Hypothalamus (tissue), 51 donors: ENCODE measurements at places on chromosomes 5 and 9.

GRCh38 chr5:98593418-98593817 lies 180.0 kb upstream of the RGMB start:
- no peak for DNase-seq

GRCh38 chr5:55432549-55432948 lies 102.2 kb downstream of the PLPP1 start:
- DNase-seq, result no peak

GRCh38 chr9:129273941-129274684 lies 96.1 kb upstream of the IER5L start:
- DNase-seq, result no peak

GRCh38 chr9:75184471-75184870 lies 96.2 kb downstream of the OSTF1 start:
- DNase-seq, result no peak

GRCh38 chr9:106467113-106467864 lies 395.7 kb upstream of the ZNF462 start:
- no peak for DNase-seq

GRCh38 chr9:28317745-28318144 lies 744.5 kb upstream of the C9orf72 start:
- no peak for DNase-seq

- no peak for DNase-seq
Measured at GRCh38 chr5:120405923-120406322, 58.2 kb upstream of the PRR16 start.

DNA sequence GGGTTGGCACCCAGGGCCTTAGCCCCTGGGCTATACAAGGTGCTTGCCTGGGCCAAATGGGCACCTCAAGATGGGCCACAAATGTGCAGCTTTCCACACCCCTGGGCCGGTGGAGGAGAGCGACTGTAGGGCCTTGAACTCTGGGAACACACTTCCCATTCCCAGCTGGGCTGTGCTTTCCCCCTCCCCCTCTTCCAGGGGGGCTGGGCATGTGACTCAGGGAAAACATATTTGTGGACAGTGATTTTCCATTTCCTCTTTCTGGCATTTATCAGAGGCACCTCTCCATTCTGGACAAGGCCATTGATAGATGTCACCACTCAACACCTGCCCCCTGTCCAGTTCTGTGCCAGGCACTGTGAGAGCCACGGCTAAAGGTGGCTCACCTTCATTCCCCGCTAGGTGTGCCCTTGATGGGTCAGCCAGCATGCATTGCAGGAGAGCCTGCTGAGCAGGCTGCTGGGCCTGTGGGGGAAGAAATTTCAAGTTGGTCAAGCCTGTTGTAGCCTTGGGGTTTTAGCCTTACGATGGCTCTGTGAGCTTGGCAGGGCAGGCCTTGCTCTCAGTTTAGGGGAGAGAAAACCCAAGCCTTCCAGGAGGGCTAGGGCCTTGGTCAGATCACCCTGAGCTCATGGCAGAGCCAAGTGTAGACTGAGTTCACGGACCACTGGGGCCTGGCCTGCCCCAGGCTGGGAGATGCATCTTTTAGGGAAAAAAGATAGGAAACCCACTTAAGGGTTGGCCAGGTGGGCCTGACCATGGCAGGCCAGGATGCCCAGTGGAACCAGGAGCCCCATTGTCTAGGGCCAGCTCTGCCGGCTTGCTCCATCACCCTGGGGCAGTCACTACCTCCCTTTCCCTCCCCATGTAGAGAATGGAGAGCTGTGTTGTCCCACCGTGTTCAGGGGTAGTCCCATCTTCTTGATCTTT lies 113.9 kb downstream of the DAB2IP start:
- no peak for DNase-seq

DNA sequence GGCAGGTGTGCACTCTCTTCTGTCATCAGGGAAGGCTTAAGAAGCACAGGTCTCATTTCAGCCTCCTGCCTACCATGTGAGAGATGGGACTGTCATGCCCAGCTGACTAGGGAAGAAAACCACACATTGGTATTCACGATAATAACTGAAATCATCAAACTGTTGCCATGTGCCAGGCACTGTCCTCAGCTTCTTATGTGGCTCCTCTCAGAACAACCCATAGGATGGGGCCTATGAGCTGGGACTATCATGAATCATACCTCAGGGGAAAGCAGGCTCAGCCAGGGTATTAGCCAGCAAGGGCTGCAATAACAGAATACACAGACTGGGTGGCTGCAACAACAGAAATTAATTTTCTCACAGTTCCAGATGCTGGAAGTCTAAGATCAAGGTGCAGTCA lies 3.3 kb downstream of the AFAP1L1 start:
- no peak for DNase-seq

- no peak for DNase-seq
Measured at GRCh38 chr9:122307925-122308324, 43.2 kb downstream of the MRRF start.

DNA sequence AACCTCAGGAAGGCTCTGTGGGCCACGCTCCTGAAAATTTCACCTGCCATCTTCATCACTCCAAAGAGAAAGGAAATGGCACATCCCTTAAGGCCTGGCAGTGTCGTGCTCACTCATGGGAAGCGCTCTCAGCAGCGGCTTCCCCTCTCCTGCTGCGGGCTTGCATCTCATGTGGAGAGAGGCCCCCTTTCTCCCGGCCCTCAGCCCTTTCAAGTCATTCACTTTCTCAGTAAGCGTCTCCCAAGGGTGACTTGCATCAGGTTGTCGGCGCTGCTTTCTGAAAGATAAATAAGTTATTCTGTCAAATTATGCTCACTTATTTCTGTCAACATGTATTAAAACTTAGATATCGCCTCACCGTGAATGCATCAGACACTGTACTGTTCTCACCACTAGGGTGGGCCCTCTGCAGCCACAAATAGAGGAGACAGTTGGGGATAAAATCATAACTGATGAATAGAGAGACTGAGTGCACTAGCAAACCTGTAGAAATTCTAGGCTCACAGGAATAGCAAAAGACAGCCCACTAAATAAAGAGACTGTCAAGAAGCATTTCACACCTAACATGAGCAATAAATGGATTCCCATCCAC lies 174.6 kb downstream of the RFK start:
- DNase-seq, result no peak

GRCh38 chr5:133799571-133800237 lies 168.7 kb downstream of the C5orf15 start:
- no peak for DNase-seq

DNA sequence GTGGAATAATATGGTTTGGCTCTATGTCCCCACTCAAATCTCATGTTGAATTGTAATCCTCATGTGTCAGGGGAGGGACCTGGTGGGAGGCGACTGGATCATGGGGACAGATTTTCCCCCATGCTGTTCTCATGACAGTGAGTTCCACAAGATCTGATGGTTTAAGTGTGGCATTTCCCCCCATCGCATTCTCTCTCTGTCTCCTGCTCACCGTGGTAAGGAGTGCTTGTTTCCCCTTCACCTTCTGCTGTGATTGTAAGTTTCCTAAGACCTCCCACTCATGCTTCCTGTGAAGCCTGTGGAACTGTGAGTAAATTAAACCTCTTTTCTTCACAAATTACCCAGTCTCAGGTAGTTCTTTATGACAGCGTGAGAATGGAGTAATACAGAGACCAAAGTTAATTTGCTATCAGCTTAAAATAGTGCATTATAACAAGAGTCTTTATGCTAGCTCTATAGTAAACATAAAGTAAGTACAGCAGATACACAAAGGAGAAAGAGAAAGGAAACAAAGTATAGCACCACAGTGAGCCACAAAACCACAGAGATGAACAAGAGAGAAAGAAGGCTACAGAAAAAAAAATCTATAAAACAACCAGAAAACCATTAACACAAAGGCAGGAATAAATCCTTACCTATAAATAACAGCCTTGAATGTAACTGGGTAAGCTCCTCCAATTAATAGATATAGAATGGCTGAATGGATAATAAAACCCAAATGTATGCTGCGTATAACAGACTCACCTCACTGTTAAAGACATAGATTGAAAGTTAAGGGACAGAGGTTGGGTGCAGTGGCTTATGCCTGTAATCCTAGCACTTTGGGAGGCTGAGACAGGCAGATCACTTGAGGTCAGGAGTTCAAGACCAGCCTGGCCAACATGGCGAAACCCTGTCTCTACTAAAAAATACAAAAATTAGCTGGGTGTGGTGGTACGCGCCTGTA lies 39.7 kb downstream of the RAPGEF6 start:
- DNase-seq, result no peak

GRCh38 chr9:107276966-107277710 lies 5.9 kb upstream of the RAD23B start:
- no peak for DNase-seq

DNA sequence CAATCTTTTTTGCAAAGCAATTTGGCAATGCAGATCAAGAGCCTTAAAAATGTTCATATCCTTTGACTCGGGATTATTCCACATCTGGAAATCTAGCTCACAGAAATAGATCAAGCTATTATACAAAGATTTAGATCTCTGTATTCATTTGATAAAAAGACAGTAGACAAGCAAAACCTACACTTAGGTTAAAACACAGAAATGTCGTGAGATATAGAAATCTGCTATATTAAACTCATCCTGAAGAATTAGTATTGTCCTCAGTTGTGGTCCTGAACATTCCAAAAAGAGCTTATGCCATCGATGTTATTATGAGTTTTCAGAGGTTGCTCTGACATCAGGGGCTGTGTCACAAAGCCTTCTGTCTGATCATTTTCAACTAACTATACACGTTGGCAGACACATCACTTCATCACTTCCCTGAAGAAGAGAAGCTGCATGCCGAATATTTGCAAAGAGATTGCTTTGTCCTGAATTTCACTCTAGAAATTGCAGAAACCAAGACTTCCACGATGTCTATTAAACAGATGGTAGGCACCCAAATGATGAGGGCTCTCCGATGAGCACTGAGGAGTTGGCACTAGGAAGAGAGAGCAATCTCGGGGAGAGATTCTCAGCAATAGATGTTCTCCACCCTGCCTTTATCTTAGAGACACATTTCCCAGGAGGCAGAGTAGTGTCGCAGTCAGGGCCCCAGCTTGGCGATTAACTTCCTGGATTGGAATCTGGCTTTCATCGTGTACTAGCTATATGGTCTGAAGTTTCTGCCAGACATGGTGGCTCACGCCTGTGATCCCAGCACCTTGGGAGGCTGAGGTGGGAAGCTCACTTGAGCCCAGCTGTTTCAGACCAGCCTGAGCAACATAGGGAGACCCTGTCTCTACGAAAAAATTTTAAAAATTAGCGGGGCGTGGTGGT lies 1.9 kb upstream of the UBTD2 start:
- DNase-seq, result no peak

DNA sequence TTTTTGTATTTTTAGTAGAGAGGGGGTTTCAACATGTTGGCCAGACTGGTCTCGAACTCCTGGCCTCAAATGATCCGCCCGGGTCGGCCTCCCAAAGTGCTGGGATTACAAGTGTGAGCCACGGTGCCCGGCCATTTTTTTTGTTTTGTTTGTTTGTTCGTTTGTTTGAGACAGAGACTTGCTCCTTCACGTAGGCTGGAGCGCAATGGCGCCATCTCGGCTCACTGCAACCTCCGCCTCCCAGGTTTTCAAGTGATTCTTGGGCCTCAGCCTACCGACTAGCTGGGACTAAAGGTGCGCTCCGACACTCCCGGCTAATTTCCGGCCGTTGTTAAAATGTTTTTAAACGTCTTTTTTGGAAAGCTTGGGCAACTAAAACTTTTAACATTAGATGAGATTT lies 54.0 kb downstream of the SHOC1 start:
- DNase-seq, result no peak

- no peak for DNase-seq
Measured at GRCh38 chr5:10456583-10457420, 15.1 kb downstream of the ROPN1L start.

GRCh38 chr5:52190737-52191136 lies 597.0 kb upstream of the ITGA1 start:
- no peak for DNase-seq

GRCh38 chr9:112009656-112010055 lies 113.0 kb downstream of the UGCG start:
- DNase-seq, result no peak

DNA sequence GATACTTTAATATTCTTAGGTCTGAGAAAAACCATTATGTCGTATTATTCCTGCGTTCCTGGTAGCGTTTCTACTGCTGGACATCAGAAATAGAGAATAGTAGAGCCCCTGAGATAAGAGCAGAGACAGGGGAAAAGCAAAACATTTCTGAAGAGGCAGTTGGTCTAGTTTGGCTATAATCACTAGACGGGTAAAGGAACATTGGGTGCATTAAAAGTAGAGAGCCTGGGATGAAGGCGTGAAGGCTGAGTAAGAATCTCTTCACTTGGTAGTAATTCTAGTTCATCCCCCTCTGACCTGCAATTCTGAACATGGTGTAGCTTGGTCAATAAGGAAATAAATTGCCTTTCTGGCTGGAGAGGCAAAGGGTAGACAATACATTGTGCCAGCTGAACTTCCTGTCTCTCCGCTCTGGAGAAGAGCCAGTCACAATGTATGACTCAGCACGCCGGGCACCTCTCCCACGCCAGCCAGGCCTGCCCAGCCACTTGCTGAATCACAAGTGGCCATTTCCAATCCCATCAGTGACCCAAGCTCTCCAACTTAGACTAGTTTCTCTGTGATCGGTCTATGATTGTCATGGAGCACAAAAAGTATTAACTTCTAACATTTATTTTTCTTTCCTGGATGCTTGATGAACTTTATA lies 75.4 kb downstream of the STK32A start:
- peak; percentile 4 for DNase-seq

DNA sequence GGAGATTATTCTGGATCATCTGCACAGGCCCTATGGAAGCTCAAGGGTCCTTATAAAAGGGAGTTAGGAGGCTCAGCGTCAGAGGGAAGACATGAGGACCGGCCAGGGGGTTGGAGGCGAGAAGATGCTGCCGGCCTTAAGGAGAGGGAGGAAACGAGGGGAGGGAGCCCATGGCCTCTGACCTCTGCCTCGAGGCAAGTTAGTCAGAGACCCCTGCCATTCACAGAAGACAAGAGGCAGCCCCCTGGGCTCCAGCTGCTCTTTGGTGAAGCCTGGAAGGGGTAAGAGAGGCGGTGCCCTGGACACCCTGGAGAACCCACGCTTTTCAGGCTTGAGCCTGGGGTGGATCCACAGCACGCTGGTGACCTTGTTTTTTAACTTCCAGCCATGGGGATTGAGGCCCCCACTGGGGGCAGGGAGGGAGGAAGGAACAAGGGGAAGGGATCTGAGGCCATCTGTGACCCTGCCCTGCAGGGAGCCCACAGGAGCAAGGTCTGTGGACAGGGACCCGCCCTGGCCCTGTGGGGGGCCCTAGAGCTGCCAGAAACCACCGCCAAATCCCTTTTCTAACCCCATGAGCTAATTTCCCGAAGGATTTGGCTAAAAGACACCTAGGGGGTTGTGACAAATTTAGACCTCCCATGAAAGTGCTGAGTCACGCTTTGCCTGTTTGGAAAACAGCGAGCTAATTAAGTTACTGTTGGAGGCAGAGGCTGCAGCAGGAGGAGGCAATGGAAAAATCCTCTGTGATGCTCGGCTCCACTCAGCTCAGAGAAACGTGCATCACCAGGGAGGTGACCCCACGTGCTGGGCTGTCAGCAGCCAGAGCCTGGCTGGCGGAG lies 49.7 kb downstream of the OLFM1 start:
- no peak for DNase-seq

DNA sequence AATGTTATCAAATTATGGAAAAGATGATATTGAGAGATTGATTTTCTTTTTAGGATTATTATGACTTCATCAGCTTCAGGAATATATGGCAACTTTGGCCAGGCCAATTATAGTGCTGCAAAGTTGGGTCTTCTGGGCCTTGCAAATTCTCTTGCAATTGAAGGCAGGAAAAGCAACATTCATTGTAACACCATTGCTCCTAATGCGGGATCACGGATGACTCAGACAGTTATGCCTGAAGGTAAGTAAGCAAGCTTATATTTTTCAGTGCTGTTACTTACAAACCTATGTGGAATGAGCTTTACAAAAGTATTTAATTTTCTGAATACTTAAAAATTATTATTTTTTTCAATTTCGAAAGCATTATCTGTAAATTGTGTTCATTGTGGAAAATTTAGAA lies 26.5 kb downstream of the HSD17B4 start:
- no peak for DNase-seq

GRCh38 chr5:159956074-159956473 lies 39.8 kb downstream of the ADRA1B start:
- no peak for DNase-seq
